ENCODE measurements at places on chromosomes 7 and 10.
A peak's percentile ranks its signal among the peaks of the same experiment; 100 is the strongest.

DNA sequence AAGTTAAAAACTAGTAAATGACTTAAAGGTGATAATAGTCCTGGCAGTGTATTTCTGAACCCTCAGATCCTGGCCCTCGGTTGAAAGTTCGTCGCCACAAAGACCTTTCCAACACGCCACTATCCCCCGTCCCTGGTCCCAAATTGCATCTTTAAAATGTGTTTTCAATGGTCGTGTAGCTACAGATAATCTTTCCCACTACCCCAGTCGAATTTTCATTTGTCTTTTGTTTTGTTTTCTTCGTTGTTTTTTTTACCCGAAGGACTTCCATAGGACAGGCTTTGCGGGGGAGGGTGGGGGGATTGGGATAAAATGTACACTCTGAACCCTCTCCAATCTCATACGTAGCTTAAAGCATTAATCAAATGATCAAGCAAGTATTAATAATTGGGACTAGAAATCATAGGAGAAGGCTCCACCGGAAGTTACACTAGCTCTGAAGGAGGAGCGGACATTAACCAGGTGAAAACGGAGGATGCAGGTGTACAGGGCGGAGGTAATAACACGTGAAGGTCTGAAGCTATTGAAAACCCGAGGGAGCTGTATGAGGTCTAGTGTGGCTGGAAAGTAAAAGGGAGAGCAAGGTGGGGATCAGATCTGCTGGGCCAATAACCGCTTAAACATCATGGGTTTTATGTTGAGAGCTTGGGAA lies 32.8 kb upstream of the PHF14 start:
- DNase-seq = no peak

DNA sequence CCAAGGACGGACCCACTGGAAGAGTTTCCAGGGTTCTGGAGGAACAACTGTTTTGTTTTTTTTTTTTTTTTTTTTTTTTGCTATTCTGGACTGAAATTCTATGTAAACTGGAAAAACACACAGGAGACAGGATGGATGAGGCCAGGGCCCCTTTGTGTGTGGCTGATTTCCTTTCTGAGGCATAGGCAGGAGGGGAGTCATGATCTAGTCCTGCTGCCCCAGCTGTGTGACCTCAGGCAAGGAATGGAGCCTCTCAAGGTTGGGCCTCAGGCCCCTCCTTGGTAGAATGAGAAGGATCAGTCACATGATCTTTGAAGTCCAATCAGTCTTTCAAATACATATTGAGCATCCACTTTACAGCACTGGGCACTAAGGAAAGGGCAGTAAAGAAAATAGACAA lies 87.6 kb downstream of the SH3PXD2A start:
- no peak for DNase-seq

- DNase-seq = peak; percentile 66
These were observed 20.3 kb upstream of the PRKAG2 start for GRCh38 chr7:151897161-151897731.

- DNase-seq = peak; percentile 37
These were observed 59.4 kb upstream of the ASAH2 start for GRCh38 chr10:50310560-50311174.

- DNase-seq = no peak
These were observed 5.7 kb downstream of the RARRES2 start for GRCh38 chr7:150335774-150336112.

DNA sequence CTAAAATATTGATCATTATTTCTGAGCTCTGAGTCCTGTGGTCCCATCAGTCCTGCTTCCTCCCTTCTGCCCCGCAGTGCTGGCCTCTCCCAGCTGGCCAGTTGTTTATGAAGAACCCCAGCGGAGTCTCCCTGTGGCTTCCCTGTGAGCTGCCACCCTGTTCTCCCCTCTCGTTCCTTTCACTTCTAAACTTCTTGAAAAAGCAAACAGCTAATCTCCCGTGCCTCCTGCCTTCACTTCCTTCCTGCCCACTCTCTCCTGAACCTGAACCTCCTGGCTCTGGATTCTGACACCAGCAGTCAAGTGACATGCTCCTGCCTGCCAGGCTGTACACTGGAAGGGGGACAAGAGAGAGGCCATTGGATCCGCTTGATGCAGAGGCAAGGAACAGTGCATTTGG lies 63.7 kb upstream of the ZPBP start:
- DNase-seq = no peak

DNA sequence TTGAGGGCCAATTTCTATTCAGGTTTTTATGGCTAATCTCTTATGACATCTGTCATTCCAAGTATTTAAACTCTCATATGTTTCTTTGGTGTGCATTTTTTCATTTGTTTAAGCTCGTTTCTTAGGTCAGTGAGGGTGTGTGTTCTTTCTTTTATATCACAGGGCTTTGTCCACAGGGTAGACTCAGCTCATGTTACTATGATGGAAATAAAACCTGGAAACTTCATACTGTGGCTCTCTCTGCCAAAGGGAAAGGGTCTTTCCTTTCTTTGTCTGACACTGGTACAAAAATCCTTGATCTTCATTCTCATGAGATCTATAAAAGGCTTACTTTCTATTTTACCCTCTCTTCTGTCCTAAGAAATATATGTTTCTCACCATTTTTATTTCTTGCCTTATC lies 129.6 kb upstream of the SP8 start:
- DNase-seq = no peak

- DNase-seq = peak; percentile 59
These were observed 250.5 kb downstream of the NSUN6 start for GRCh38 chr10:18400906-18401245.

DNA sequence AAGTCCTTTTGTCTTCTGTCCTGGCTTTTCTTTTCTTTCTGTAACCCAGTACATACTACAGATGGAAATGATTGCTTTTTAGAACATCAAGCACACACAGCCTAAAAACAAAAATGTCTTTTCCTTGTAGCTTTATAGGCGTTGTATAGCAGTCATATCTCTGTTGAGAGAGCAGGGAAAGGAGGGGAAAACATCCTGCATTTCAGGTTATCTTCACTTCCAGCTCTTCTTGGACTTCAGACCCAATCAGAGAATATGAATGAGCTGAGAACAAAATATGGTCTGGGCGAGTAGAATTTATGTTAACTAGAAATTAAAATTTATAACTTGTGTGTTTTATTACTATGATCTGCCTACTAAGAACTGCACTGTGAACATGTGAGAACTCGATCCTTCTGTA lies 14.7 kb downstream of the TMEM60 start:
- no peak for DNase-seq

DNA sequence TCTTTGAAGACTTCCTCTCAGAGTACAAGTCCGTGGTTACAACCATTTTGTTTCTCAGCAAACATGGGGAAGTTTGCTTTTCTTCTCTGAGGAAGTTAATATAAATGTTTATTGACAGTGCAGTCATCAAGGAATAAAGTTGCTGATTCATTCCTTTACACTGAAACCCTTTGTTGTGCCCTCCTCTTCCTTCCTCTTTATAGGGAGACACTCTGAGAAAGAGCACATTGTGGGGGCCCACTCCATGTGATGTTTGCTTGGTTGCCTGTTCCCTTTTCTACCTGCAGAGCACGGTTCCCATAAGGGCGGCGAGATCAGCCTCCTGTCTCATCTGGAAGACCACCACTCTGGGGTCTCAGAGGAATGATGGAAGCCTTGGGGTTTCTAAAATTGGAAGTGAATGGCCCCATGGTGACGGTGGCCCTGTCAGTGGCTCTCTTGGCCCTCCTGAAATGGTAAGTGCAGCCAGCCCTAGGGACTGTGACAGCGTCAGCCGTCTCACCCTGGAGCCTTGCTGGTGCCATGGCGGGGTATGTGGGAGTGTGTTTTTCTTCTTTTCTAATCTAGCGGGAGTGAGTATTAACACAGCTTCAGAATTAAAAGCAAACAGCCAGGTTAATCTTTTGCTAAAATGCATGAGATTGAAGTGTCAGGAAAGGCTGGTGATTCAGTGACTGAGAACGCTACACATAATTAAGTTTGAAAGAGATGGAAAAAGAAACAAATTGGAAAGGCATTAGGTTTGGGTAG lies at the start of gene TBXAS1:
TBXAS1 (plus strand) TSS at position 240 of the 750 bp plus-strand sequence; CDS start at position 367, 127 bp downstream.
- DNase-seq = no peak

DNA sequence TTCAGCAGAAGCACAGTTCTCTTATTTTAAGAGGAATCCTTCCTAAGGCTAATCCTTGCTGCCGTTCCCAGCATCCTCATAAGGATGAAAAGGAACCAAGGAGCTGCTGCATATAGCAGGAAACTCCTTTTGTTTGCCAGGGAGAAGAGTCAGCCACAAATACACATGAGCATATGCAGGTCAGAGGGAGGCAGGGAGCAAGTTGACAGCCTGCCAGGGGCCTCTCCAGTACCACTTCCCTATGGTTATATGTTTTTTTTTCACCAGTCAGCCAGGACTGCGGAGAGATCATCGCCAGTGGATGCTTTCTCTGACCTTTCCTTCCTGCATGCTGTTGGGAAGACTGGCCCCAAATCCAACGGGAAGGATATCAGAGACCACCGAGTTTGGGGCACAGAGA lies 39.8 kb downstream of the SLC35B4 start:
- DNase-seq = no peak

DNA sequence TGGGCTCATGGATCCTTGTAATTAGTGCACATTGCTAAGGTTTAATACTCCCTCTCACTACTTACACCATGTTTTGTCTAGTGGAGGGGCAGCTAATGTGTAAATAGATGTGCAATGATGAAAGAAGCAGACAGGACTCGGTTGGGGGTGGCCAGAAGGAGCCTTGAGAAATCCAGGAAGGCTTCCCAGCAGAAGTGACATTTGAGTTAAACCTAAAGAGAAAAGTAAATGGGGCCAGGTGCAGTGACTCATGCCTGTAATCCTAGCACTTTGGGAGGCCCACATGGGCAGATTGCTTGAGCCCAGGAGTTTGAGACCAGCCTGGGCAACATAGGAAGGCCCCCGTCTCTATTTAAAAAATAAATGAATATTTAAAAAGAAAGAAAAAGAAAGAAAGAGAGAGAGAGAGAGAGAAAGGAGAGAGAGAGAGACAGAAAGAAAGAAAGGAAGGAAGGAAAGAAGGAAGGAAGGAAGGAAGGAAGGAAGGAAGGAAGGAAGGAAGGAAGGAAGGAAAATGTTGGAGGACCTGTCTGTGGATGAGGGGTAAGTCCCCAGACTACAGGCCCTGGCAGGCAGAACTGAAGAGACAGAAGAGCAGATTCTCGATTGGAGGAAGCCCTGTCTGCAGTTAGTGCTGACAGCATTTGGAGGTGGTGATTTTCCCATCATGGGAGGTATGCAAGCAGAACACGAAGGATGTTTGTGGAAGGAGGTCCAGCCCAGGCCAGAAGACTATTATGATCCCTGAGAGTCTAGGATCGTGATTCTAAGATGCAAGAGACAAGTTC lies 3.6 kb downstream of the ELN start:
- no peak for DNase-seq

- DNase-seq = no peak
These were observed 134.0 kb downstream of the SNX10 start for GRCh38 chr7:26425655-26426054.

GRCh38 chr10:48667960-48668590 lies 16.6 kb upstream of the WDFY4 start:
- DNase-seq = no peak

DNA sequence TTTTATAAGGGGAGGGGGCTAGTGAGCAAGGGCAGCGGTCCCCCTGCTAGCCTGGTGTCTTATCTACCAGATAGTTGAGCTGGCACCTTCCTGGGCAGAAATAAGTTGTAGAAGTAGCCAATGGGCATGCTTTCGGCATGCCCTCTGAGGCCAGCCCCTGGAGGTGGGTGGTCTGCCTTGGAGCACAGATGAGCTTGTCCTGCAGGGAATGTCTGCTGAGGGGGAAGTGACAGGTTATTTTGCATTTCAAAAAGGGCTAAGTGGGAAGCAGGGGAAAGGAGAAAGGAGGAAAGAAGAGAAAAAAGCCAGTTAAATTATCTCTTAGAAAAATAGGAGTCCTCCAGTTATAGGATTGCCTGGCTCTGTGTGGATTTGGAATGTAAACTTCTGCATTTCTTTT lies 88.9 kb downstream of the GPR26 start:
- DNase-seq = no peak

GRCh38 chr7:29623973-29624372 lies 60.3 kb downstream of the PRR15 start:
- no peak for DNase-seq

- peak; percentile 31 for DNase-seq
These were observed 11.1 kb downstream of the MSRB2 start for GRCh38 chr10:23106331-23107072.

GRCh38 chr7:121475806-121476205 lies 79.7 kb upstream of the FAM3C start:
- DNase-seq = no peak

GRCh38 chr7:43758029-43758821 lies at the start of gene BLVRA:
Gene BLVRA (plus strand): TSS chr7:43758680. CDS start chr7:43771159, 12,479 bp downstream.
- DNase-seq = peak; percentile 82
